ENCODE measurements at places on chromosomes 1 and 21. TPM values are rescaled to one million over a fixed set of nuclear protein-coding genes. Genes with fewer than 3 reads are reported as not detected.

The CASP9 gene
- total RNA-seq: 9.0 TPM

The SIM2 gene
- total RNA-seq: not detected

DNA sequence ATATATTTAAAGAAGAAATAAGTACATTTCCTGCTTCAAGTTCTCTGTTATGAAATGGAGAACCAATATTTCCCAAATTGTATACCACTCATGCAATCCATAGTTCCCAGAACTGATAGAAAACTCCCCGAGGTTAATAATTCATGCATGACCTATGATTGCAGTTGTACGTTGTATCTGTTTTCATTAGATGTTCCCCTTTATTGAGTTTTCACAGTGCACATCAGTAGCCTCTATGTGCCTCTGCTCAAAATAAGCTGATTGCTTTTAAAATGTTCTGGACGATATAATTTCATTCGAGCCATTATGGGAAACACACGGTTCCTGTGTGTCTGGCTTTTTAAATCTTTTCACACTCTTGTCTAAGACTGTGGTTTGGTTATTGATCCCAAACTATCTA, 253.1 kb upstream of the KIAA0040 start:
- no peak overlapping the region for H3K27ac ChIP-seq
- H3K27me3 ChIP-seq: no peaks in the 10 kb centered on the region
- no peaks in the 10 kb centered on the region for H3K36me3 ChIP-seq
- no peak overlapping the region for H3K4me3 ChIP-seq
- no peak for DNase-seq

DNA sequence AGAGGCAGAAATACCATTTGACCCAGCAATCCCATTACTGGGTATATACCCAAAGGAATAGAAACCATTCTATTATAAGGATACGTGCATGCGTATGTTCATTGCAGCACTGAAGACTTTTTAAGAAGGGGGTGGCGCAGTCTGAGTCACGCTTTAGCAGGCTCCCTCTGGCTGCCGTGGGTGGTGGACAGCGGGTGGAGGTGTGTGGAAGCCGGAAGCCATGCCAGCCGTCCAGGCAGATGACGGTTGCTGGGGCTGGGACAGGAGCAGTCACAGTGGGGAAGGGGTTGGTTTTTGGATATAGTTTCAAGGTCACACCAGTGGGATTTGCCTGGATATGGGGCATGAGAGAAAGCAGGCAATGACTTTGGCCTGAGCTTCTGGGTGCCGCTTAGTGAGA, 270.5 kb downstream of the GRIK3 start:
- H3K27ac ChIP-seq: no peak overlapping the region
- no peak overlapping the region for H3K4me3 ChIP-seq
- no peaks in the 10 kb centered on the region for H3K27me3 ChIP-seq
- no peak for DNase-seq
- H3K36me3 ChIP-seq: no peaks in the 10 kb centered on the region
